ENCODE measurements at places on chromosomes 2 and 18. TPM values are rescaled to one million over a fixed set of nuclear protein-coding genes. Genes with fewer than 3 reads are reported as not detected.

Gene CAPN14
- total RNA-seq, result 0.50 TPM

Gene CFC1
- 27.7 TPM for total RNA-seq

- DNase-seq, result no peak
Observed at GRCh38 chr18:45019469-45019868, 338.8 kb downstream of the SETBP1 start.

GRCh38 chr2:214876815-214877214, 67.3 kb upstream of the BARD1 start:
- DNase-seq, result no peak

DNA sequence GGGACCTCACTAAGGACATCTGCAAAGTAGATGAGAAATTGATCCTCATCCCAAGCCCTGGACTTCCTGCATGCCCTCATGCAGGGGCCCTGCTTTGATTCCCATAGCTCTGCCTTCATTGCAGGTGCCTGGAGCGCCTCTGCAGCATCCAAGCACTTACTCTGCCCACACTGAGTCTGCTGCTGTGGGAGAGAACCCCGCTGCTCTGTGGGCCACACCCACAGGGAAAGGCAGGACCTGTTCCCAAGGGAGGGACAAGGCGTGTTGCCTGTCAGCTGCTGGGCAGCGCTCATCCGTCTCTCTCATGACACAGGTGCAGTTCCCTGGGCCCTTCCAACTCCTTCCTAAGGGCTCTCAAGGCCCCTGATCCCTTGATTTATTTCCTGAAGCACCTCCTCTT, 266.8 kb upstream of the SMIM21 start:
- no peak for DNase-seq

DNA sequence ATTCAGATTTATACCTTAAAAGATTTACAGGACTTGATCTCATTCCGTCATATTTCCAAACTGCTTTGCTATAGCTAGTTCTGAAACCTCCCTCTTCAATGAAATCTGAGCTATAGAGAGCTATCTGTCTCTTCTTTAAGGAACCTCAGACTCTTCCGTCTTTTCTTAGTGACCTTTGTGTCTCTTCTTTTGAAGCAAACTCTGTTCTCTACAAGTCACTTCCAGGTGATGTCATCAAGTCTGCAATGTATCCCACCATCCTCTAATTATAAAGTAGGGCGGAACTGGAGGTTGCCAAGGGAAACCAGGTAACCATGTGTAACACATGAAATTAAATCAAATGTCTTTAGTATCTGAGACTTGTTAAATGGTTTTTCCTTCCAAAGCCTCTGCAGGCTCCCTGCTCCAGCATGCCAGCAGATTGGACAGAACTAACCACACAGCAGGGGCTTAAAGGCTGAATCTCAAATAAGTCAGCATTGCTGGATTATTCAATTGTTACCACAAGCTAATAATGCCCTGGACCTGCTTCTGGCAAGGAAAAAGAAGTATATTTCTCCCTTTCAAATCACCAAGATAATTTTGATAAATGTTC, 41.2 kb upstream of the PEX13 start:
- DNase-seq, result no peak

GRCh38 chr2:28387082-28387960, 5.3 kb upstream of the FOSL2 start:
- no peak for DNase-seq

GRCh38 chr18:63444580-63444979, 22.3 kb upstream of the VPS4B start:
- no peak for DNase-seq

GRCh38 chr2:177579486-177580036, 187.0 kb downstream of the AGPS start:
- no peak for DNase-seq
